NCI-H69 (cell line): ENCODE measurements at places on chromosomes 2 and 18.

DNA sequence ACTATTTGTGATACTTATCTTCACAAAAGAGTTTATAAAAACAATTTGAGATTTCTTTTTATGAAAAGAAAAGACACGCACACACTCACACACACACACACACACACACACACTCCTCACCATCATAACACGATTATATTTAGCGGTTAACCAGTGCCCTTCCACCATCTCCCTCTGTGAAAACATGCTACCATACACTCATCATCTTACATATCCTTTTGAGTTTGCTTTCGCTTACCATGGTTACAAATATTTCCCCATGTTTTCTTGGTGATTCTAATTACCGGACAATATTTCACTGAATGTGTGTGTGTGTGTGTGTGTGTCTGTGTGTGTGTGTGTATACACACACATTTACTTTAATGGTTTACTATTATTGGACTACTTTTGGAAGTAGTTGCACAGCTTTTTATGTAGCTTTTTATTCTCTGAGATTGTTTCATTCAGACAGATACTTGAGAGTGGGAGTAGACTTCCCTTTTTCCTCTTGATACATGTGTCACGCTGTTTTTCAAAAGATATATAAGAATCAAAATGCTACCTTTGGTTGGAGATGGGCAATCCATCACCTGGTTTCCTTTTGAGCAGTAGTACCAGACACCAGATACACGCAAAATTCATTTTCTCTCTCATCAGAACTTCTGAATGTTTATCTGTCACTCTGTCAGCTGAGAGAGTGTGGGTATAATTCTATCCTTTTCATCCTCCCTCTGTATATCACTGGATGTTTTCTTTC lies 138.1 kb downstream of the SETBP1 start:
- DNase-seq, result no peak

- DNase-seq, result no peak
Measured at GRCh38 chr2:98815795-98816194, 84.9 kb upstream of the MGAT4A start.

DNA sequence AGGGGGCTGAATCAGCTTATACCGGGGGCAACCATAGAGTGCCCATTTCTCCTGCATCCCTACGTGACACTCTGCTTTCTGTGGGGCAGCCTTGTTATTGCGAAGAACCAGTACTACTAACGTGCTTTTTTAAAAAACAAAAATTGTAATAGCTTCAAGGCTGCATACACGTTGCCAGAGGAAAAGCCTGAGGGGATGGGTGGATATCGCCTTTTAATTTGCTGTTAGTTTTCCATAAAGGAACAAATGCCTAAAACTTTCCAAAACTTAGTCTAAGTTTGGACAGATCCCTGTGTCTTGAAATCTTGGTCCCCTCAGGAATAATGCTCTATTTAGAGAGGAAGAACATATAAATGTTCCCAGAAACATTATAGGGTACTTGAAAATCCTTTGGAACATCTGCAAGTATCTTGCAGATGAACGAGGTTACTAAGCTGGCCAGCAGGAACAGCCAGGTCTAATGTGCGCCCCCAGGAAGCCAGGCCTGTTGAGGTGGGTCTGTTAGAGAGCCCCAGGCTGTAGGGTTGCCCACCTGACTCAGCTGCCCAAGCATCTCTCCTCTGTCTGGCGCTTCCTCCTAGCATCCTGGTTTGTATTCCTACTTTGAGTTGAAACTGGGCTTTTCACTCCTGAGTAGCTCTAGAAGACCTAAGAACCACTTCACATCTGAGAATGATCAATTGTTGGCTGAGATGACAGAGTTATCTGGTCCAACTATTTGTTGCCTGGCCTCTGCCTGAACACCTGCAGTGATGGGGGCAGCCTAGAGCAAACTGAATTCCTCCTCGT lies 96.9 kb downstream of the TGOLN2 start:
- no peak for DNase-seq

GRCh38 chr18:36194600-36195315 lies 7.5 kb downstream of the MOCOS start:
- DNase-seq, result no peak

- peak; percentile 77 for DNase-seq
Measured at GRCh38 chr18:1585881-1586488, 681.3 kb downstream of the ADCYAP1 start.

DNA sequence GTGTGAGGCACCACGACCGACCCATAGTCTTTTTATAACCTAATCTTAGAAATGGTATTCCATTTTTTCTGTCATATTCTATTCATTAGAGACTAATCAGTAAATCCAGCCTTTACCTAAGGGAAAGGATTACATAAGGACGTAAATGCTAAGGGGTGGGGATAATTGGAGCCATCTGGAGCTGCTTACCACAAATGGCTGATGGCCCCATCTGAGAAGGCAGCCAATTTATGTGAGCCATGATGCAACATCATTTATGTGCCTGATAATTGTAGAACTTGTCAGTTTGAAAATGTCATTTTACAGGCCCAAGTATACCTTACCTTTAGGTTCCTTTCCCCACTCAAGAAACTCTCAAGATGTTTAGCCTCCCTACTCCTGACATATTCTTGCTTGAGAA lies 44.0 kb downstream of the ARHGEF33 start:
- DNase-seq, result peak; percentile 58

- DNase-seq, result peak; percentile 27
Measured at GRCh38 chr2:221309892-221310583, 262.1 kb downstream of the EPHA4 start.

- no peak for DNase-seq
Measured at GRCh38 chr2:4420032-4420431, 716.7 kb downstream of the DCDC2C start.

DNA sequence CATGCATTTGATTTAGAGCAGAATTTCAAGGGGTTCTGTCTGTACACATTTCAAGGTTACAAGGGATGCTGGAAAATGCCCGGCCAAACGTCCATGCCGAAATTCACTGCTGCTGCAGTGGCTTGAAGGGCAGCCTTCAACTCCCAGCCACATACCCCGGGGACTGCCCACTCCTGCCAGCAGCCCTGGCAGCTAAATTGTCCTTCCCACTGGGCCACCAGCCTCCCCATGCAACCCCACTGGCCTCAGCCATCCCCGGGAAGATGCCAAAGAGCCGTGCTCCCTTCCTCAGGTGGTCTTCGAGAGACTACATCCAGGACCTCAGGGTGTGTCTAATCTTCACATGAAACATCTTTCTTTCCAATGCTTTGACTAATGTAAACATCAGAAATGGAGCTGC lies 478.7 kb upstream of the MYT1L start:
- no peak for DNase-seq

GRCh38 chr2:209471037-209471436 lies 47.2 kb downstream of the MAP2 start:
- DNase-seq, result no peak

- DNase-seq, result peak; percentile 10
Measured at GRCh38 chr2:189613077-189613636, 32.6 kb upstream of the SLC40A1 start.

DNA sequence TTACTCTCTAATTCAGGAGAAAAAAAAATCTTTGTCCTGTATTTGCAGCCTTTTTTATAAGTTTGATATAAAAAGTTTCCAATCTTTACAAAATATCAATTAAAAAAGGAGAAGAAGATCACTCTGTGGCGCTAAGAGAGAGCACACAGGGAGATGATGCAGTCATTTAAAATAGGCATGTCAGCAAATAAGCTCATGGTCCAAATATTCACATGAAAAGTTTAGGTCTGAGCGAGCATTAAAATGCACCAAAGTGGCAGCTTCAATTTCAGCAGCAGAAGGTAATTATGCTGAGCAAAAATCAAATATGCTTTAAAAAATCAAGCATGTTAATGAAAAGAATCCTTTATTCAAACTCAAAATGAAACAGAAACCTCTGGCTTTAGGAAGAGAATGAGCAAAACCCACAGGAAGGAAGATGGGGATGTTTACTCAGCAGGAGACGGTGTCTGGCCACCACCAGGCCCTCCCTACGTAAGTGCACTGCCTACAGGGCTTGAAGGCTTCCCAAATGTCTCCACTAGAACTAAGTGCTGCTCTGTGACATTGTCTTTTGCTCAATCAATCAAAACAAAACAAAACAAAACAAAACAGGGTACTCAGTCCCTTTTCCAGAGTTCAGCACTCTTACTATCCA lies 120.4 kb downstream of the L3MBTL4 start:
- peak; percentile 52 for DNase-seq

- DNase-seq, result no peak
Measured at GRCh38 chr2:127953128-127953718, 67.5 kb upstream of the AMMECR1L start.

- no peak for DNase-seq
Measured at GRCh38 chr18:9581667-9582066, 32.7 kb downstream of the PPP4R1 start.

GRCh38 chr2:219058541-219059374 lies 2.0 kb downstream of the IHH start:
- no peak for DNase-seq

GRCh38 chr2:70871398-70872211 lies 36.0 kb upstream of the CD207 start:
- DNase-seq, result peak; percentile 74

GRCh38 chr2:150528861-150529801 lies 41.7 kb upstream of the RND3 start:
- peak; percentile 10 for DNase-seq

GRCh38 chr2:51013079-51013932 lies 18.6 kb downstream of the NRXN1 start:
- peak; percentile 98 for DNase-seq

DNA sequence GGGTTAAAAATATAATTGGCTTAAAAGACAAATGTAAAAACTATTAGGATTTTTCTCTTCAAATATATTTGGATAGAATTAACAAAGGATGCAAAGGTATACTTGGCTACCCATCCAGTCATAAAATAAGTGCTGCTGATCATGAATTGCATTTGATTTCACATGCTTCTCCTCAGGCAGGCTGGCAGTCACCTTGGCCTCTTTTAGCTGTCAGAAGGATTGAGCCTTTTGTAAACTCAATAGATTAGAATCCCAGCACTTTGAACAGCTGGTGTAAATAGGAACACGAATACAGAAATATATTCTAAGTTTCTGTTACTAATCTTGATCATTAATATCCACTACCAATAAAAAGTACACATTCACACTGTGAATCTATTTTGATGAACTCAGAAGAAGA lies 169.4 kb upstream of the UNC80 start:
- DNase-seq, result peak; percentile 18

DNA sequence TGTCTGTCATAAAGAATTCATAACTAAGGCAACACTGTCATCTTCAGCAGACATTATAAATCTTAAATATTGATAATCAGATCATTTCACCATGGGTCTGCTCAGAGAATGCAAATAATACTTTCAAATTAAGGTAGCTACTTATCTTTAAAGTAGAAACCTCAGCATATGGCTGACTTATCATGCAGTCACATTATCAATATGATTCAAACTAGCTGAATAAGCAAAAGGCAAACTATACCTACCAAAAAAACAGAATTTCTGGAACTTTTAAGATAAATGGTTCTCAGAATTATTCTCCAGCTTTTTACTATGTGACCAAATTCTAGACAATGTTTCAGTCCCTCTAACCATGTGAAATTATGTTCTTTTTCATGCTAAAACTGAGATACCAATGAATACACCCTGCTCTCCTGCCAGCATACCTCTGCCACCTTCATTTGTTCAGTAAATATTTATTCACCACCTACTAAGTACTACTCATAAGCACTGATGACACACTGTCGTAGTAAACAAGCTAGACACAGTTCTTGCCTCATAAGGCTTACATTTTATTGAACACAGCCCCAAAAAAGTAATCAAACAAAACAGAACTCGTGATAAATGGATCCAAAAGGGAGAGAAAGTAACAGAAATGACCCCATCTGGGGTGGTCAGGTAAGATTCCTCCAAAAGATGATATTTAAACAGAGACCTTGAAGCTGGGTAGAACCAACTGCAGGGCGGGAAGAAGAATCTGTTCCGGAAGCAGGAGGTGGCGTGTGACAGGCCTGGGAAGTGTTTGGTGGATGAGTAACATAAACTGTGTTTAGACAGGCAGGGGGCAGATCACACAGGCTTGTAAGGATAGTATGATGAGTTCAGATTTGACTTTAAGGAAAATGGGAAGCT lies 17.7 kb downstream of the SPIRE1 start:
- DNase-seq, result peak; percentile 51

DNA sequence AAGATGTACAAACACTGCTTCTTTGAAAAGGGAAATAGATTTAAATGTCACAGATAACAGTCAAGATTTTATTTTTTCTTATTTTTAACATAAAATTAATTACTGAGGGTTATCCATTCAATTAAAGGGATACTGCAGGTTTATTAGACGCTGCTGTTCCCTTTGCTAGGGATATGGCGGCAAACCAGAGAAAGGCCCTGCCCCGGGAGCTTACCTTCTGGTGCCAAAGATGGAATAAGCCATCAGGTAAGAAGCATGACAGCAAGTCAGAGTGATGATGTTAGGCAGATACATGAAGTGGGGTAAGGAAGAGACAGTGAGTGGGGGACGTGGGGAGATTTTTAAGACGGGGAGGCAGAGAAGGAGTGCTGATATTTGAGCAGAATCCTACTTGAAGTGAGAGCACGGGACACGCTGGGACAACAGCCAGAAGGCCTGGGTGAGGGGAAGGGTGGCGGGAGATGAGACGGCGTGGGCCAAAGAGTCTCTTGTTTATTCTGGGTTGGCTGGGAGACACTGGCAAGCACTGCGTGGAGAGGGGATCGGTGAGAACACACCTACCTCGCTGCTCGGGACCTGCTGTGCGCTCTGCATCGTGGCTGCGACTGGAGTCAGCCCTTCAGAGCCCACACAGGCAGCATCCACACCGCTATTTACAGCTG lies 250.5 kb upstream of the TMEM200C start:
- no peak for DNase-seq

- no peak for DNase-seq
Measured at GRCh38 chr2:156320486-156321098, 11.9 kb downstream of the NR4A2 start.

- DNase-seq, result no peak
Measured at GRCh38 chr18:79250301-79250981, 145.3 kb upstream of the NFATC1 start.

GRCh38 chr2:10783421-10783820 lies 29.2 kb downstream of the PDIA6 start:
- no peak for DNase-seq

GRCh38 chr2:63060472-63060991 lies 9.9 kb downstream of the OTX1 start:
- DNase-seq, result no peak

DNA sequence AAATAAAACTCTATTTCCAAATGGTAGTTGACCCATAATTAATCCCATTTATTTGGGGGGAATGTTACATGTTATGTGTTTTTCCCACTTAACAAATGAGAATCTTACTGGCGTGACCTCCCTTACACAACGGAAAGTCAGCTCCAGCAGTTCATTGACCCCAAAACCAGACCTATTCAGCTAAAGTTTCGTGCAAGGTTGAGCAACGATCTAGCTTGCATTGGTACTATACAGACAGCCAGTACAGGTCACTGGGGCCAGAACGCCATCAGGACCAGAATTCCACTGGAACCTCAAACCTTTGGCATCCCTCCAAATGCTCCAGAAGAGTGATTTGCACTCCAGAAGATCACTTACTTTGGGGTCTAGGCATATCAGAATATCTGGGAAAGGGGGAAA lies 6.8 kb upstream of the CTAGE1 start:
- no peak for DNase-seq

GRCh38 chr18:49174478-49174877 lies 223.7 kb upstream of the SMAD7 start:
- DNase-seq, result no peak

GRCh38 chr2:128773641-128774319 lies 455.1 kb upstream of the HS6ST1 start:
- no peak for DNase-seq
